ENCODE measurements at places on chromosomes 5 and 9.

GRCh38 chr5:56567278-56567677, 248.1 kb upstream of the MAP3K1 start:
- DNase-seq: no peak

GRCh38 chr9:31248156-31248555, 1136.3 kb upstream of the ACO1 start:
- peak; percentile 60 for DNase-seq

DNA sequence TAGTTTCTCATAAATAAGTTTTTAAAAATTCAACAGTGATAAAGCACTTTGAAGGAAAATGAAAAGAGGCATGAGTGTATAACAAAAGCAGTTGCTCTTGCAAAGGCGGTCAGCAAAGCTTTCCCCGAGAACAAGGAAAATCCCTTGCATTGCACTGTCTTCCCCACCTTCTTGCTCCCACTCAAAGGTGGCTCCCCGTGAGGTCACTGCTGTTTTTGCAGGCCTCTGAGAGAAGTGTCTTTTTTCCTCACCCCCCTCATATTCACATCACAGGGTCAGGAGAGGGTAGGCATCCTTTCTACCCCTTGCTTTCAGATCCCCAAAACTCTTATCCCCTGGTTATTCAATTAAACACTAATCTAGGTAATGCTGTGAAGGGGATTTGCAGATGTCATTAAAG, 15.2 kb upstream of the SLC36A1 start:
- no peak for DNase-seq

DNA sequence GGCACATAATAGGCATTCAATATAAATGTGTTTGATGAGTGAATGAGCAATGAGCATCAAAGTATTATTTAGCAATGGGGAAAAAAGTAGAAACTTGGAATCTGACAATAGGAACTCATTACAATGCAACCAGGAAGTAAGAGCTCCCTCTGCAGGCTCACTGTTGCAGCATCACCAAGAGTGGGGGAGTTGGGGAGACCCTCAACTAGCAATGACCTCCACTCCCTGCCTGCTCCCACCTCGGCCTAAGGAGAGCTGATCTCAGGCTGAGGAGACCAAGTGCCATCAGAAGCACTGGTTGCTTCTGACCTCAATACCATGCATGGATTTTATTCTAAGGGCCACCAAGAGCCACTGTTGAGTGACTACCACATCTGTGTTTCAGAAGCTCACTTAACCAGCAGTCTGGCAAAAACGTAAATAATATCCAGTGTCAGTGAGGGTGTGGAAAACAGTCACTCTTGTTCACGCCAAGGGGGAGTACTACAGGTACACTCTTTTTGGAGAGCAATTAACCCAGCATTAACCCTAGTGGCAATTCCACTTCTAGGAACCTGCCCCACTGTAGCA, 8.0 kb downstream of the VDAC1 start:
- no peak for DNase-seq

DNA sequence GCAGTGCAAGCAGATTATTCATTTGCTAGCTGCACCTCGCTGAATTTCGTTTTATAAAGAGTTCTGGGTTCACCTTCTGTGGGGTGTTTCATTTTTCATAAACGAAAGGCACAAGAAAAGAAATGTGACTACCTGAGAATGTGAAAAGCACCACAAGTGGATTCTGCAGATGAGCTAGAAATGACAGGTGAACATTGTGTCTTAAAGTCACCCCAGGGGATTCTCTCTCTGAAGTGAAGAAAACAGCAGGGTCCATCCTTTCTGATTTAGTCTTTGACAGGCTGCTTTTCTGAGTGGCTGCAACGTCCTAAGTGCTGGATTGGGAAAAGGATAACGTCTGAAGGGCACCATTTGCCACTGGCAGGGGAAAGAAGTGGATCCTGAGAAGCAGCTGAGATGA, 469.3 kb downstream of the SPATA31D1 start:
- no peak for DNase-seq

DNA sequence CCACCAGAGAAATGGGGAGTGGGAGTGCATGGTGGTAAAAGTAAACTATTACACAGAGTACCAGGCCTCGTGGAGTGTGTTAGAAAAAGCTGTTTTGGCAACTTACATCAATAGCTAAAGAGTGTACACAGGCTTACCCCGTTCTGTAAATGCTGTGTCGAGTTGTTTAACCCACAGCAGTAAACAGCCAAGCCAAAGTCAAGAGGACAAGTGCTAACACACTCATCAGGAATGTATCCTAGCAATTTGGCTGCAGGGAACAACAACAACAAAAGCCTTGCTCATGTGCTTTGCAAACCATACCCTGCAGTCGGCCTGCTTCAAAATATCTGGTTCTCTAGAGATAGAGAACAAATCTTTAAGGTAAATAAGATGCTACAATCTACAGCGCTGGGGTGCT, 15.9 kb downstream of the DAP start:
- DNase-seq: no peak

DNA sequence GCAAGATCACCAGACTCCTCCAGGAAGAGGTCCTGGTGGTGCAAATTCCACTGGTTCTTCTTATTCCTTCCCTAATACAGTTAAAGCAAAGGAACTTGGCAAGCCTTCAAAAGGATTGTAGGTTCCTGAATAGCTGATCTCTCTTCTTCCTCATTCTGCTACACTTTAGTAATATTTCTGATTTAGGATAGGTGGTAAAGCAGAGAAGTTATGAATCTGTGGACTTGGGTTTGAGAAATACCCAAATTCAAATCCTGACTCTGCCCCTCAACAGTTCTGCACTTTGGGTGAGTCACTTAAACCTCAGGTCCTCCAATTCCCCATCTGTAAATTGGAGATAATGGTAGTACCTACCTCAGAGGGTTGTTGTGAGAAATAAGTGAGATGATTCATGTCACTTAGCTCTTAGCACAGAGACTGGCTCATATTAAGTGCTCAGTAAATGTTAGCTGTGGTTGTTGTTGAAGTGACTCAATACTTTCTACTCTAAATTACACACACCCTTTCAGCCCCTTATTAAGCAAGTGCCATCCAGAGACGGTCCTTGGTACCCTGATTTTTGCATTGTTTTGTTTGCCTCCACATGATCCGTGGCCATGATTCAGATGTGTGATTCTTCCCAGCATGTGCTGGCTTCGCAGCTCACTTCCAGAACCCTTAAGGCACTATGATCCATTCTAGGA, 5.2 kb downstream of the SH3RF2 start:
- peak; percentile 32 for DNase-seq

DNA sequence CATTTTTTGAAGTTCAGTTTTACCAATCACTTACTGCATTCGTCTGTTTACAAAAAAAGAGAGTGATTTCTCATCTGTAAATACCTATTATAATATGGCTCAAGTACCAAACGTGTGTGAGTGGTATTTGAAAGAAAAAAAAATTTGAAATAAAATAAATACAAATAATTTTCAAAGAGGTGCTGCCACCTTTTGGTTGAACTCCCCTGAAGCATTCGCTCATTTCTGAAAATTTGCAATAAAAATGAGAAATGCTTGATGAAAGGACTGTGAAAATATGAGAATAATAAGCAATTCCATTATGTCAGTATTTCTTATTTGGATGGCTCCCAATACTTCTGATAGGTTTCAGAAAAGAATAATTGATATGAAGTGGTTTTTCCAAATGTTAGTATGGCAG, 409.9 kb downstream of the CTNND2 start:
- DNase-seq: no peak

Measured in umbilical cord (tissue), 2 donors.